ENCODE measurements at places on chromosomes 4 and X.

- DNase-seq: no peak
Observed at GRCh38 chr4:60726779-60727178, 473.3 kb upstream of the ADGRL3 start.

DNA sequence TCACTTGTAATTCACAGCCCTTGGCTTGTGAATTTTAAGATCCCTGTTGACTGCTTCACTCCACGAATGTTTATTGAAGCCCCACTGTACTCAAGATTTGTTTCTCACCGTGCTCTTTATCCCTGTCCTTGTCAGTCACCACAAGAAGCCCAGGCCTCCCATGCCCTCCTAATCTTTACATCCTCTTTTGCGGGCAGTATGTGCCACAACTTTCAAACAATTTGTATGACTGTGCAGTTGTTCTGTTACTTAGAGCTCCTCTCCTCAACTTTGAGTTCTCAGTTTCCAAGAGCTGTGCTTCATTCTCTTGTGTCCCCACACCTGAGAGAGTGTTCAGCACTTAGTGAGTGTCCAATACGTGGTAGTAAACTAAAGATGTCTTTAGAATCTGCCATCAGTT is 467.7 kb downstream of the NKX6-1 start:
- DNase-seq: no peak

DNA sequence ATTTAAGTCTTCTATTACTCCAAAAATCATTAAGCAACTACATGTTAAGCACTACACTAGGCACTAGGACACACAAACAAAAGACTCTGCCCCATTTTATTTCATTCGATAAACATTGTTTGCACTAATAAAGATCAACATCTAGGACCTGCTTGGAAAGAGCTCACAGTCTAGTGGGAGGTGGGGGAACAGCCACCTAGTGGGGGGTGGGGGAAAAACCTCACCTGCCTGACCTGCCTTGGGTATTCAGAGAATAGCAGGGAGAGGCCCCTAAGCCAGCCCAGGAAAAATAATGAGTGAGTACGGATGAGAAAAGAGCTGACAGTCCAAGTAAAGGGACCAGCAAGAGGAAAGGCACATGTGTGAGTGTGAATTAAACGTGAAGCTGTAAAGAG is 52.2 kb downstream of the PRDM5 start:
- no peak for DNase-seq

DNA sequence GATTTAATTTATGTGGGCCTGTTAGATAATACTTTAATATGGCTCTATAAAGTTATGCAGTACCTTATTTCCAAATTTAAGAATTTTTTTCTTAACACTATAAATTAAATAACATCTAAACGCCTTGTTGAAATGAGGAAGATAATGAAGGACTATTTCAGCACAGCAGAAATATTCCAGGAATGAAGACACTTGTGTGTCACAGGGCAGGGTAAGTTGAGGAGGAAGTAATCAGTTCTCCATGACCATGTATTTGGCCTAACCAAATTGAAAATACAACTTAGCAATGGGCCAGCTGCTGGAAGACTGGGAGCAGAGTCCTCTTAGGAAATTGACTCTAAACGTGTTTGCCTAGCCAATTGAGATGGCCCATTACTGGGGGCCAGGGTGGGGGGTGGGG is 16.9 kb downstream of the CXCL3 start:
- no peak for DNase-seq

DNA sequence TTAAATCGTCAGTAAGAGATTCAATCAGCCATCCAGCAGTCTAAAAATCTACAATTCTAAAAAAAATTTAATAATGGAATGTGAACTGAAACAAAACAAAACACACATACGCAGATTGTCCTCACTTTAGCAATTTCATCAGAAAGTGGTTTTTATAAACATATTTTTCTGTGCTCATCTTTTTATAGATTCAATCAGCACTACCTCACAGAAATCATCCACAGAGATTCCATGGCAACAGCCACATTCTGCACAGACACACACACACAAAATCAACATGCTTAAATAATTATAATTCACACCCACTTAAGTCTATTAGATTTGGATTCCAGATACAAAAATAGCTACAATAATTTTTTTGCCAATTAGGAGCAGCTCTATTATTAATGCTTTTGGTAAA is 149.0 kb upstream of the KCNIP4 start:
- no peak for DNase-seq

GRCh38 chr4:98929341-98930267 is 671 bp upstream of the EIF4E start:
- peak; percentile 15 for DNase-seq

GRCh38 chr4:2489841-2490552 is 21.1 kb downstream of the RNF4 start:
- no peak for DNase-seq

- DNase-seq: no peak
Observed at GRCh38 chr4:19842471-19842870, 409.2 kb upstream of the SLIT2 start.

DNA sequence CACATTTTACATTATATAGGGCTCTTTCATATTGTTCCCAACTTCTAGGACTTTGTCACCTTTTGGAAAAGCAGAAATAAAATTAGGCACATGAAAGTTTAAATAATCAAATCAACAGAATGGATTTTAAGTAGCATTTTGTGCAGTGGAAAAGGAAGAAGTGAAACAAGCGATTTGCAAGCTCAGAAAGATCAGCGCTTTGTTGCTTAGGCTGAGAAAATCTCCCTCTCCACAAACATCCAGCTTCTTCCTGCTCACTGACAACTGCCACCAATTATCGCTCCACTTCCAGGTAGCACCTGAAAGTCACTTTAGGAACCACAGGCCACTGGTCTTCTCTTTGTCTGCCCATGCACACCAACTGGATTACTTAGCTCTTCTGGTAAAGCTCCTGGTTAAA is 2.0 kb upstream of the PDK3 start:
- DNase-seq: no peak

- no peak for DNase-seq
Observed at GRCh38 chr4:8028884-8029568, 89.4 kb upstream of the AFAP1 start.

DNA sequence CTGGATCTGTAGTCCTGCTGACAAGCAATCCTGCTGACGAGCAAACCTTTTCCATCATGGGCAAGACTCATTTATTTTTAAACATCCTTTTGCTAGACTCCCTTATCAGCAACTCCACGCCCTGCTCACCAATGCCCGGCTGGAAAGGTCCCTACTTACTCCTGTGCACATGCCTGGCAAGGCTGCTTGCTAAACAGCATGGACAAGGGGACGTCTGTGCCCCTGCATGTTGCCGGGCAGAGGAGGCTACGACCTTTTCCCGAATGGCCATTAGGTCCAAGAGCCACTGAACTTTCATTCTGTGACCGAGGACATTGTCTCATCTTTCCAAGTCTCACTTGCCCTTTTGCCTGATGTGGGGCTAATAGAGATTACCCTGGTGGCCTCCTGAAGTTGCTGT is 98.6 kb downstream of the MGST2 start:
- DNase-seq: no peak

GRCh38 chrX:72078411-72078810 is 53.3 kb downstream of the RTL5 start:
- DNase-seq: no peak

DNA sequence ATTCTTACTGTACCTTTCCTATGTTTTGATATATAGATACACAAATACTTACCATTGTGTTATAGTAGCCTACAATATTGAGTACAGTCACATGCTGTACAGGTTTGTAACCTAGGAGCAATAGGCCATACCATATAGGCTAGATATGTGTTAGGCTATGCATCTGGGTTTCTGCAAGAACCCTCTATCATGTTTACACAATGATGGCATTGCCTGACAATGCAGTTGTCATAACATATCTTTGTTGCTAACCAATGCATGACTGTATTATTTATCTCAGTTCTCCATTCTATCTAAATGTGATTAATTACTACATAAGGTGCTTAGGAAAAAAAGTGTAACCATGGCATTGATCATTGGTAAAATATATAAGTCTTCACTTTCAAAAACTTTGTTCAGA is 10.0 kb upstream of the SPCS3 start:
- DNase-seq: no peak

DNA sequence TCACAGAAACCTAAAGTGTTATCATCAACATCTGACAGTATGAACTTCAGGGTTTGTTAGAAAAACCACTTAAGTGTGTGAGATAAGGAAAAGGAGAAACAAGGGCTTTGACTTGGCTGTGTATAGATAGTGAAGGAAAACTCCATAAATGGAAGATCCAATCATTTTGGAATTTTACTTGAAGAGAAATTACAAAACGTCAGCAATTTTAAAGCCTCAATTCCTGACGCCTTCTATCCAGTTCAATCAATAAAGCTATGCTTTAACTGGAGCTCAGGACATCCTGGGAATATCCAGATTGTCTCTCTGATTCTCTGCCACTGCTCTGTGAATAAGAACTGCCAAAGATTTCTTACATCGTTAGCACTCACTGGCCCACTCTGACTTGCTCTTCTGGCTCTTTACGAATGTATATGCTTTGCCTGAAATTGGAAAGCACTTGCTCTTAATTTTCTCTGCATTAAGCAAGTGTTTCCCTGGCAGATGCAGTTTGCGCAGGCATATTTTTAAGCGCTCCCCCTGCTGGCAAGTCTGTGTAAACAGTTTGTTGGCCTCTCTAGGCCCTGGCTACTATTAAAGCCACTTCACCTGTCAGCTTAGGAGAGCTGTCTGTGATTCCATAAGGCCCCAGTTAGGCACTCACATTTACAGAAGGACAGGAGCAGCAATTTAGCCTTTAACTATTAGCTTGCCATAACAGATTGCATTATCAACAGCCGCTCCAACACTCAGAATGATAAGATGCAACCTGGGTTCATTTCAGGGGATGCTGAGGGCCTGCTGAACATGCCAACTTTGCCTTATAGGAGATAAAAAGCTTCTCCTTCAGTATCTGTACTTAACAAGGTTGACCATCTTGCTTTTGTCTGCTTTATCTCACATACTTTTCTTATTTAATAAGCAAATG is 251.4 kb upstream of the DDX53 start:
- DNase-seq: peak; percentile 1

DNA sequence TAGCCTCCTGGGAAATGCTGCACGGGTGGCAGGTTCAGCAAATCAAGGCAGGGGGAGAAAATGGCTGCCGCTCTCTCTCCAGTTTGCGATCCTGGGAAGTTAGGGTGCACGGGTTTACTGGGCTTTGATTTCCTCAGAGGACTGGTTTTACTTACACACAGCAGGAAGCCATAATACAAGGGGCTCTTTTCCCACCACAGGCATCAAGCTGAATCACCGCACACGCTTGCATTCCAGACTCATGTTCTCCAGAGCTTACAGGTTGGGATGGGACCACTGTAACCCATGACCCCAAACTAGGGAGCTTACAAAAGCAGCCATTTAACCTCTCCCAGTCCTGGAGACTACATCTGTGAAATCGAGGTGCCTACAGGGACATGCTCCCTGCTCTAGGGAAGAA is 159.8 kb downstream of the DHRSX start:
- no peak for DNase-seq

DNA sequence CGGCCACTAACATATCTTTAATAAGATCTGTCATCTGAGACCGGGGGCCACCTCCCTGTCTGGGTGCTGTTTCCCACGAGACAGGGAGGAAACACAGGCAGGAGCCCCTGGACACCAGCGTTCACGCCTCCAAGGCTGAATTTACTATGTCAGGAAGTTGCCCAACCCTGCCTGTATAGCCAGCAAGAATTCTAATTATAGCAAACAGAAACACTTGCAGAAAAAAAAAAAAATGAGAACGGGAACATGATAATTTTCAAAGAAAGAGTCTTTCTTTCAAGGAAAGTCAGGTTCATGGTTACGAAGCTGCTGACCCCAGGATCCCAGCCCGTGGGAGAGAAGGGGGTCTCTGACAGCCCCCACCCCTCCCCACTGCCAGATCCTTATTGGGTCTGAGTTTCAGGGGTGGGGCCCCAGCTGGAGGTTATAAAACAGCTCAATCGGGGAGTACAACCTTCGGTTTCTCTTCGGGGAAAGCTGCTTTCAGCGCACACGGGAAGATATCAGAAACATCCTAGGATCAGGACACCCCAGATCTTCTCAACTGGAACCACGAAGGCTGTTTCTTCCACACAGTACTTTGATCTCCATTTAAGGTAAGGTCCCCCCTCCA is at the start of gene IL3RA:
TSS of gene IL3RA (plus strand) at position 455 of the 613 bp plus-strand sequence. CDS start 4,981 bp downstream, outside the sequence.
- no peak for DNase-seq

GRCh38 chr4:1187182-1187581 is 14.8 kb upstream of the SPON2 start:
- no peak for DNase-seq

GRCh38 chr4:76364763-76365162 is 56.2 kb downstream of the CCDC158 start:
- DNase-seq: no peak

DNA sequence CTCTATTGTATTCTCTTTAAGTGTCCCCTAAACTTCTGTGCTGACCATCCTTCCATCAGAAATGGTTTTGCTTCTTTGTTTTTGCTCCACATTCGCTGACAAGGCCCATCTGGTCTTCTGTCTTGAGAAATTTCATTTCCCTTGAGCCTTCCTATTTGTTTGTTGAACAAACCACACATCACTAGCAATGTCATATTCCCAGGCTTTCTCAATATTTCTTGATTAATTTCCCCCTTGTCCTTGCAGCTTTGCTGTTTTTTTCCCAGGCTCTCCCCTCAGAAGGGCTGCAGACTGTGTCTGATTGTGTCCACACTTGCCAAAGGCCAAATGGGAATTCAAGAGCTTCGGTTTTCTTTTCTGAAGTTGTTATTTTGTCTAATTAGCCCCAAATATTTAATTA is 158.9 kb downstream of the MID1IP1 start:
- DNase-seq: no peak

DNA sequence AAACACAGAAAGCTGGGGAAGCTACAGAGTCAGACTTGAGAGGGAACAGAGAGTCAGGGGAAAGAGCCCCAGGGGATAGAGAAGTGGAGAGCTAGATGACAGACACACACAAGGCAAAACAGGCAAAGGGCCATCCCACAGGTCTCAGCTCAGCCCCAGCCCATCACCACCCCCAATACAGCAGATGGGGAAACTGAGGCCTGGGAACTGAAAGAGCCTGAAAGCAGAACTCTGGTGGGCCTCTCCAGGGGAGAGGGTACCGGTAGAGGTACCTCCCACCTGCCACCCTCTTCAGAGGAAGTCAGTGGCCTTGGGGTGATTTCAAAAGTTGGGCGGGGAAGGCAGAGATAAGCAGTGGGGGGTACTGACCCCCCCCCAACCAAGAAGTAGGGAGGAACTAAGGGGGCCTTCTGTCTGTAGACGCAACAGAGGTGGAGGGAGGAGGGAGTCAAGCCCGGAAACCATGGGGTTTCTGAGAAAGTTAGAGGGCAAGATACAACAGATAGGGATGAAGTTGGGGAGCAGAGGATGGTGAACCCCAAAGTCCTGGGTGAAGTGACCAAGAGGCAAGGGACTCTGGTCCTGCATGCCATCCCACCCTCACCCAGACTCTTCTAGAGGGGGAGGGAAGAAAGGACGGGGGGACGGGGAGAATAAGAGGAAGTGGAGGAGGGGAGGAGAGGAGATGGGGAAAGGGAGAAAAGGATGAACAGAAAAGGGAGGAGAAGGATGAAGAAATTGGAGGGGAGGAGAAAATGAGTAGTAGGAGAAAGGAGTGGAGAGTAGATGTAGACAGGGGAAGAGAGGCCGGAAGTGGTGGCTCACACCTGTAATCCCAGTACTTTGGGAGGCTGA is 3.2 kb downstream of the GATA1 start:
- DNase-seq: no peak
